Muscle of back (tissue), 13 donors: ENCODE measurements at places on chromosomes 2 and 18.
A peak's percentile ranks its signal among the peaks of the same experiment; 100 is the strongest.

- DNase-seq, result peak; percentile 53
Measured at GRCh38 chr2:119888680-119889079, 124.2 kb upstream of the EPB41L5 start.

GRCh38 chr2:35819033-35819432 lies 536.5 kb upstream of the CRIM1 start:
- DNase-seq, result no peak

GRCh38 chr18:10723496-10723895 lies 197.7 kb downstream of the NAPG start:
- peak; percentile 31 for DNase-seq

DNA sequence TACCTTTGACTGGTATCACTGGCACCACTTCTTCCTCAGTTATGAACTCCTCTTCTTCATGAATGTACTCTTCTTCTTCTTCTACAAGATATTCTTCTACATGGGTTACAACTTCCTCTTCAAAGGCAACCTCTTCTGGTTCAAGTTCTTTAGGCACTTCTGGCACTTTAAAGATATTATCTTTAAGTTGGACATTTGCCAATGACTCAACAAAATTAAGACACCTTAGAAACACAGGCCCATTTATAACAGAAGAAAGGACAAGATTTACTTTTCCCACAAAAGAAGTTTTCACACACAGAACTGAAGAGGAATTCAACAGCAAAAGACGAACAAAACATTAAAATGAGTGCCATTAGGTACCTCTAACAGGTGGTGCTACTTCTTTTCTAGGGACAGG lies 127.3 kb downstream of the TTN start:
- DNase-seq, result no peak

- DNase-seq, result no peak
Measured at GRCh38 chr2:197212344-197213262, 98.0 kb downstream of the ANKRD44 start.

DNA sequence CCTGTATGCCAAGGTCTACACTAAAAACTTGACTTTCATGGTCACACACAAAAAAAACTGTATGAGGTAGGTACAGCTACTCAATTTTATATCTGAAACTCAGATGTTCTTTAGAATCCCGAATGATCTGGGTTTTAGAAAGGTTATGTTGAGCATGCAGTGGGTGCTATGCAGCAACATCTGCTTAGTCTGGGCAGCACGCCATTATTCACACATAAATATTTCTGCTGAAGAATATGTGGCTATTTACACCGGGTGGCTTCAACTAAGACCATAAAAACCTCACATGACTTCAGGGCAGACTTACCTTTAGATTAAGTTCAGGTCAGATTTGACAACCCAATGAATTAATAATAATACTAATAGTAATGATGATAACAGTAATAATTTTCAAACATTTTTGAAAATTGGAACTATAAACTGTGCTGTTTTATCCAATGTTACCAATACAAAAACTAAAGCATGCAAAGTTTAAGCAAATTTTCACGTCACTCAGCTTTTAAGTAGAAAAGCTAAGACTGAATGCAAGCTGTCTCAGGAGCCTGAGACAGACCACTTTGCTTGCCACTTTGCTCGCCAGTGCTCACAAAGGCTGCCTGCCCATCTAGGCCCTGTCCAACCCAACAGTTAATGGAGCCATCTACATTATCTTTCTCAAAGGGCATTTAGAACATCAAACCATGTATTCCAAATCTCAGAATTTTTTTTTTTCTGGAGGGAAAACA lies 292.0 kb downstream of the CNTNAP5 start:
- DNase-seq, result peak; percentile 75

- no peak for DNase-seq
Measured at GRCh38 chr18:47750889-47751423, 179.5 kb downstream of the SMAD2 start.

DNA sequence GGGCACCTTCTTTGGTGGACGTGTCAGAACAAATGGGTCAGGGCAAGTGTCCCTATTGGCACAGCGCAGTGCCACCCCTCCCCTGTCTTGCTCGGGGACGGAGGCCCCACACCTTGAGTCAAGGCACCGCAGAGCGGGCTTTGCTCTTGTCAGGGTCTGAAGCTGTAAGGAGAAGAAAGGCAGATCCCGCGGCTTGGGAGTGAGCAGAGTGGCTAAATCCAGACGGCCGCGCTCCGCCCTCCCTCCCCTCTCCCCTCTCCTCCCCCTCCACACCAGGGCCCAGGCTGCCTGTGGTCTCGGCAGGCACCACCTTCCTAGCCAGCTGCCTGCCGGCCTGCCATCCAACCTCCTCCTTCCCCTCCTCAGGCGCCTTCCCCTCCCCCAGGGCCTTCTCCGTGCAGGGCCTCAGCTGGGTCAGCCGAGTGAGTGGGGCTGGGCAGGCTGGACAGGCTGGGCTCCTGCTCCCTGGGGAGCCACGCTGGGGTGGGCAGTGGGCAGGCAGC lies 25.8 kb downstream of the SPEG start:
- peak; percentile 72 for DNase-seq

GRCh38 chr2:170969872-170970496 lies 40.9 kb downstream of the GORASP2 start:
- no peak for DNase-seq

DNA sequence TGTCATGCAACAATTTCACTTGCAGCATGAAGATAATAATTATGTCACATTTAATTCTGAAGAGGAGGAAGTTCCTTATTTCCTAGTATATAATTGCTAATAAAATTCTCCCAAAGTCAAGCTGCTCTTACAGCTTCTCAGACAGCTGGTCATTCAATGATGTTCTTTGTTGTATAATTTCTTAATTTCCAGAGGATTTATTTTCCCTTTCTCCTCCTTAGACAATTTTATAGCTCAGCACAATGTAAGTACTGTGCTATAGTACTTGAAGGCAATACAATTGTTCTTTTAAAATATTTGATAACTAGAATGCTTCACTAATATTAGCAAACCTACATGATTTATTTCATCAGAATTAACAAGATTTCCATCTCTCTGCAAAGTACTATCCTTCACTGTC lies 73.4 kb downstream of the ROCK1 start:
- no peak for DNase-seq

DNA sequence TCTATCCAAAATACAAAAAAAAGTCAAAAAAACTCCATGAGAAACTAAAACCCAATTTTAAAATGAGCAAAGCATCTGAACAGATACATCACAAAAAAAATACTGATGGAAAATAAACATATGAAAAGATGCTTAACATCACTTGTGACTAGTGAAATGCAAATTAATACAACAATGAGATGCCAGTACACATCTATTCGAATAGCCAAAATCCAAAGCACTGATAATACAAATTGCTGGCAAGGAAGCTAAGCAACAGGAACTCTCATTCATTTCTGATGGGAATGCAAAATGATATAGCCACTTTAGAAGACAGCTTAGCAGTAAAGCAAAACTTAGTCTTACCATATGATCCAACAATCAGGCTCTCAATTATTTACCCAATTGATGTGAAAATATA lies 190.2 kb upstream of the FN1 start:
- no peak for DNase-seq

DNA sequence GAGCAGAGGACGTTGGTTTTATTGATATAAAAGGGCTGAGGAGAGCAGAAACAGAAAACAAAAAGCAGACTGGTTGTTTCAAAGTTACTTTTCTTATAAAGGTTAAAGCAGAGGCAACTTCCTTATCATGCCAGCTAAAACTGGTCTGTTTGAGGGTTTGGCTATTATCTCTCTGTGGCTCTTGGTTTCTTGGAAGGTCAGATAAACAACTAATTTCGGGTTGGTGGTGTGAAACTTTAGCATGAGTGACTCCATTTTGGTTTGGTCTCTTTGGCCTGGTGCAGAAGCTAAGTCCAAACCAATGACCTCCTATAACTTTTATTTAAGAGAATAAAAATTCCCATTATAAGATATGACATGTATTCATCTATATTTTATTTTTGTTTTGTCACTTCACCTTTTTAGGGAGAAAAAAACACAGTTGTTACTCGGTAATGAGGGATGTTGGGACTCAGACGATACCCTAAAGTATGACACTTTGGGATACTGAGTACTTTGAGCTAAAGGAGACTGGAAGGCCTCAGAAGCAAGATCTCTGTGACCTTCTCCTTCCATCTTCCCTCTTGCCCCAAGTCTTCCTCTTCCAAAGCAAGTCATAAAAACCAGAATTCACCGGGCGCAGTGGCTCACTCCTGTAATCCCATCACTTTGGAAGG lies 23.3 kb downstream of the TNFAIP6 start:
- no peak for DNase-seq

- DNase-seq, result no peak
Measured at GRCh38 chr2:227103583-227103982, 60.4 kb downstream of the COL4A4 start.

GRCh38 chr2:16224298-16225045 lies 284.1 kb downstream of the MYCN start:
- no peak for DNase-seq

DNA sequence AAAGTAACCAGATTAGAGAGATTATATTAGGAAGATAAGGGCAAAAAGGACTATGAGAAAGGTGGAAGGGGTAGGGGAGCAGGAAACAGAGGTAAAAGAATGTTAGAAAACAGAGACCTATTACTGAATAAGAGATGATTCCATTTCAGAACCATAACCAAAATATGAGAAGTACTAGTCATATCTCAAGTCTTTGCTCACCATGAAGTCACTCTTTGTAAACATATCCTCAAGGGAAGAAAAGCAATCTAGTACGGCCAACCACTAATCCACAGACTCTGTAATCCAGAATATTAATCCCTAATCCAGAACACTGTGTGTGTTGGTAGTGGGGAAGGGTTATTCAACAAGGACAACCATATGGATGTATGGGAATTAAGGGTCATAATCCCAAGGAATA lies 92.0 kb downstream of the CDCA7 start:
- DNase-seq, result no peak

DNA sequence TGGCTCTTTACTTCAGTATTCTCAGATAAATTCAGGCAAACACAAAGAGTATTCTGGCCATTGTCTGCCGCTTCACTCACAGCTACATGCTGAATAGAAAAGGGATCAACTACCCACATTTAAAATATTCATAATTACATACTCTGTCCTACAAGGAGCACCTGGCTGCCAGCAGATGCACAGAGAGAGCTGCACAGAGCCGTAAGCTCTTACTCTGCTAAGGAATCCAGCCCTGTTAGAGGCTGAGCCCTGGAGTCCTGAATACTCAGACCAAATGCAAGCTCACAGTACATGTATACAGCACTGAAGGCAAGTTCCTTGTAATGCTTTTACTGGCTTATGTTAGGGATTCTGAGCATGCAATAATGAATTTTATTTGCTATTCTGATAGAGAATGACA lies 80.3 kb downstream of the FTCDNL1 start:
- no peak for DNase-seq
